ENCODE measurements at places on chromosomes 6 and 20.

DNA sequence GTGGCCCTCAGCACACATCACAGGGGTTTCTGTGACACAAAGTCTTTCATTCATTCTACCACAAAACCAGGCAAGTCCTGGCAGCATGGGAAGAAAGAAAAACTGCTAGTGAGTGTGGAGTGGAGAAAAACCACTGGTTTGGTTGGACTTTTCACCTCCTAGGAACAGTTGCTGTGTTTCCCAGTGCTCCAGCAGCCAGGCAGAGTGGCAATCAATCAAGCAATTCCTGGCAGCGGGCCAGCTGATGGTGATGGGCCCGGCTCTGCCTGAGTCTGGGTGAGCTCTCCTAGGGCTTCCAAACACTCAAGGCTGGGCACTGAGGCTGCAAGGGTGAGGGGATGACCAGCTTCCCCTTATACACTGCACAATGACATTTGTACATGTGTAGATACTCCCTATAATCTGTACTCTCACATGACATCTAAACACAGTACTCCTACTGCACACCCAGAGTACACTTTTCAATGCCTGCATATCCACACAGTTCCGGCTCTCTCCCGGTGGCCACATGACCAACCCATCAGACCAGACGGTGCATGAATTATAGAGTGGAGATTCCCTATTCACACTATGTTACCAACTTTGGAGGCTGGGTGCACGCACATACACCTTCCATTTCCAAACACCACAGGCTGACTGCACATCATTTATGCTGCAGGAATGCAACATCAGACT, 156.6 kb downstream of the UNC5CL start:
- DNase-seq: no peak

DNA sequence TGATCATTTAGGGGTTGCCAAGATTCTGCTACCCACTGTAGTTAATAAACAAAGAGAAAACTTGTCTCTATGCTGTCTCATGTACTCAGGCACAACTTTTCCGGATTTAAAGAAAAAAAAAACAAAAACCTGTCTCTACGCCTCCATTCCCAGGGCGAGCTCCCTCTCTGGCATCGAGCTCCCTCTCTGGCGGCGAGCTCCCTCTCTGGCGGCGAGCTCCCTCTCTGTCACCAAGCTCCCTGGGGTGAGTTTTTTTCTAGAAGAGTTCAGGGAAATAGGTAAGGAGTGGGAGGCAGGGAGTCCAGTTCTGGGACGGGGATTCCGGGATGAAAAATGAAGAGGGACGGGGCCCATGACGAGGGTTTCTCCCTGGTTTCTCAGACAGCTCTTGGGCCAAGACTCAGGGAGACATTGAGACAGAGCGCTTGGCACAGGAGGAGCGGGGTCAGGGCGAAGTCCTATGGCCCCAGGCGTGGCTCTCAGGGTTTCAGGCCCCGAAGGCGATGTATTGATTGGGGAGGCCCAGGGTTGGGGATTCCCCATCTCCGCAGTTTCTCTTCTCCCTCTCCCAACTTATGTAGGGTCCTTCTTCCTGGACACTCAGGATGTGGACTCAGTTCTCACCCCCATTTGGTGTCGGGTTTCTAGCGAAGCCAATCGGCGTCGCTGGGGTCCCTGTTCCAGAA, 16.5 kb upstream of the HLA-A start:
- DNase-seq: no peak

- no peak for DNase-seq
Measured at GRCh38 chr6:137938770-137939379, 71.8 kb downstream of the TNFAIP3 start.

DNA sequence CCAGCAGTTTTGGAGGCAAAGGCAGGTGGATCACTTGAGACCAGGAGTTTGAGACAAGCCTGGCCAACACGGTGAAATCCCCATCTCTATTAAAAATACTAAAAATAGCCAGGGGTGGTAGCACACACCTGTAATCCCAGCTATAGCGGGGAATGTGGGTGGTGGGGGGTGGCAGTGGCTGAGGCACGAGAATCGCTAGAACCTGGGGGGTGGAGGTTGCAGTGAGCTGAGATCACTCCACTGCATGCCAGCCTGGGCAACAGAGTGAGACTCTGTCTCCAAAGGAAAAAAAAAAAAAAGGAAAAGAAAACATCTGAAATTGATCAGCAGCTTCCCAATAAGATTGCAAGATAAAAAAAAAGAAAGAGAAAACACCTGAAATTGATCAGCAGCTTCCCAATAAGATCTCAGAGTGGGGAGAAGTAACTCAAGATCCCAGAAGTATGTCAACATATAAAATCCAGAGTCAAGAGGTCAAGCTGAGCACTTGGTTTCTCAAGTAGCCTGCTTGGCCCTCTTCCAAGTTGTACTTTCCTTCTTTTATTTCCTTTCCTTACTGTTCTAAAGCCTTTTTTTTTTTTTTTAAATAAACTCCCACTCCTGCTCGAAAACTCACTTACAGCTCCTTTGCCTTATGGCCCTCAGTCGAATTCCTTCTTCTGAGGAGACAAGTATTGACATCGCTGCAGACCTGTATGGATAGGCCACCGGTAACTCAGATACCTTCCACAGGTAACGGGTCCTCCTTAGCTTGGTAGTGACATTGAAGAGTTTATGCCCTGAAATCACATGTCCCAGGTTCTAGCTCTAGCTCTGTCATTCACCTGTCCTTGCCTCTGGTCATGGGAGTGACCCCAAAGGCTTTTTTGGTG, 368.5 kb upstream of the SYNCRIP start:
- no peak for DNase-seq

- no peak for DNase-seq
Measured at GRCh38 chr20:61965606-61966491, 99.8 kb downstream of the TAF4 start.

All from skin of body (tissue), 3 donors.